LHCN-M2 (cell line): ENCODE measurements at places on chromosomes 5 and 9. TPM values are rescaled to one million over a fixed set of nuclear protein-coding genes. Genes with fewer than 3 reads are reported as not detected.

DNA sequence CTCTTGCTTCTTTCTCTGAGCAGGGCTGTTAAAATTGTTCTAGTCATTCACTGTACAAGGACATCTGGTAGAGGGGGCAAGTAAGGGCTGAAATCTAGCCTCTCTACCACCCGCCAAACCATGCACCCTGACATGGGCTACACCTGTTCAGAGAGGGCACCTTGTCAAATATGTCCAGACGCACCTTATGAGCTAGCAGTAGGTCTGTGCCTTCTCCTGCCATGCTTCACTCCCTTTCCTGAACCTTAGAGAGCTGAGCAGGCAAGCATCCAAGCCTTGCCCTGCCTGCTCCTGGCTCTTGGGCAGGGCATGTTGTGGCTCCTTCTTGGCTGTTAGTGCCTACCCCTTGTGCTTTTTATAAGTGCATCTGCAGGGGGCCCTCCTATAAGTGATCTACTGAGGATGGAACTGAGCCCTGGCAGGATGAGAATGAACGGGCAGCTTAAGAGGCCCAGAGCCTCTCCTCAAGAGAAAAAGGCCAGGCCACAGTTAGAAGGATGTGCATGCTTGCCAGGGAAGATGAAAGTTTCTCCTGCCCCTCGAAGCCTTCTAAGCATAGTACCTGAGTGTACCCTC, 3.8 kb upstream of the NEUROG1 start:
- DNase-seq, result no peak

GRCh38 chr5:169423580-169424278, 122.8 kb upstream of the SLIT3 start:
- no peak for DNase-seq

GRCh38 chr5:10248378-10249260, 1.1 kb downstream of the ATPSCKMT start:
- no peak for DNase-seq

- no peak for DNase-seq
These were observed 317.4 kb downstream of the NNT start for GRCh38 chr5:43920422-43920821.

- DNase-seq, result no peak
These were observed 165.1 kb downstream of the CACNA1B start for GRCh38 chr9:138042640-138043039.

DNA sequence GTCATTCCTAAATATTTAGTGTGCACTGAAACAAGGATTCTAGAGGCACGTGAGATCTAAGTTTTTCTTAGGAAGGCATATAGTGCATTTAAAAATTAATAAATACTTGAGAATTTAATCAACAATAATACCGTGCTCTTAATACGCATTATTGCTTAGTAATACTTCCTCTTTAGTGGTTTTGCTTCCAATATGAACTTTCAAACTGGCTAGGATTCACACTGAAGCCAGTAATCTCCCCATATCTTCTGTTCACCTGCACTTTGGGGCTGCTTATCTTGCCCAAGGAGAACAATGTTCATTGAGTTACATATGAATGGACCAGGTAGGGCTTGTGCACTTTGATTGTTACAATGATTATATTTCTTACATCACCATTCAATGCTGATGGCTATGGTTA, 180.5 kb upstream of the RIOK2 start:
- no peak for DNase-seq

Gene FOXD1
- 23.5 and 24.8 TPM in 2 replicates for total RNA-seq

Gene GABRB2
- 5.9 and 10.5 TPM in 2 replicates for total RNA-seq

Gene CAMK2A
- total RNA-seq, result 0.13 and 2.1 TPM in 2 replicates

Gene CAMK4
- total RNA-seq, result 0.06 and 0.52 TPM in 2 replicates
